ENCODE measurements at places on chromosomes 6 and 20. TPM values are rescaled to one million over a fixed set of nuclear protein-coding genes. Genes with fewer than 3 reads are reported as not detected.

The TCF15 gene
- not detected for total RNA-seq

DNA sequence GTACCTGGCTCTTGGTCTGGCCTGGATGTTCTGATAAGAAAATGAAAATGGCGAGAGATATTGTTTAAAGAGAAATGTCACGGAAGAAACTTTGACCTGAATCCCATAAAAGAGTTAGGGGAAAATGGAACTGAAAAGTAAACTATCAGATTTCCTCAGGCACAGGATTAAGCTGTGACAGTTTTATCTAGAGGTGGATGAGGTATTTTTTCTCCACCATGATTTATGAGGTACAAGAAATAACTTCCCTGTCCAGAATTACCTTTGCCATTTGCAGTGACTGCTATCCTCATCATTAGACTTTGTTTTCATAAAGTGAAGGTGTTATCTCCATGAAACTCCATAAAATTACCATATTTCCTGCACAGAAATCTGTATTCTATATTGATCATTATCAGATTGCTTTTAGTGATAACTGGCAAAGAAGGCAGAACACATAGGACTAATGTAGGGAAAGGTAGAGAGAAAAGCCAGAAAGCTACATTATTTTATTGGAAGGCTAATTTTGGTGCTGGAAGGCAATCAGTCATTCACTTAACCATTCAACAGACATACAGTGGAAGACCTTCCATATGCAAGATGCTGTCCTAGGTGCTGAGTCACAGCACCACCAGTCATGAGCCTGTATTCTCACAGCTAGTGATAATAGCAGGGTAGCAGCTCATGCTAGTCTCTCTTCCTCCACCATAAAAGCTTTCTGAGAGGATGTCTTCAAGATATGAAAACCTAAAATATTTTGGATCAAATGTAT lies 427.3 kb upstream of the CITED2 start:
- DNase-seq, result no peak

- DNase-seq, result peak; percentile 38
Observed at GRCh38 chr6:9540534-9541126, 874.2 kb downstream of the TFAP2A start.

The RSPO3 gene
- total RNA-seq, result not detected

DNA sequence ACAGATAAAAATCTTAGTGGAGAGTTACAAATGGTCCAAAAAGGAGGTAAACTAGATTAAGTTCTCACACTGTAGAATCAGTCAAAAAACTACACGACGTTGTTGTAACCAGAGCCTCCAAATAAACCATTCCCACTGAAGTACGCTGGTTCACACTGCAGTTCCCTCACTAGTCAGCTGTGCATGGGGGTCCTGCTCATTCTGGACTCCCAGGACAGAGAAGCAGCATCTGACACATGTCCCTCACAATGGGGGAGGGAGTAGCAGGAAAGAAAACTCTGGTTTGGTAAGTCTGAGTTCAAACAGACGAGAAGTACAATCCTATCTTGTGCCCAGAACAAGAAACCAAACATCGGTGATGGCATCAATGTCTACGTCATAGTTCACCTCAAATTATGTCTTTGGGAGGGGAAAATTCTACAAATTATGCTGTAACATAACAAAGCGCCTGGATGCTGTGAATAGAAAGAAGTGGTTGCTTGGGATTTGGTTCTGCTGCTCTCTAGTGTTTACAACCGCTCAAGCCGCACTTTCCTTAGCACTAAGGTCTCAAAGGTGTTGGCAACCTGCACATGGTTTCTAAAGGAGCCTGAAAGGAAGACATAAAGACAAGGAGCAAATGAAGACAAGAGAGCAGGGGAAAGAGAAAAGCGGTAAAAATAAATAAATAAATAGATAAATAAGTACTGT lies 208.0 kb downstream of the GMDS start:
- DNase-seq, result no peak

- no peak for DNase-seq
Observed at GRCh38 chr6:48134246-48134645, 23.2 kb upstream of the PTCHD4 start.

DNA sequence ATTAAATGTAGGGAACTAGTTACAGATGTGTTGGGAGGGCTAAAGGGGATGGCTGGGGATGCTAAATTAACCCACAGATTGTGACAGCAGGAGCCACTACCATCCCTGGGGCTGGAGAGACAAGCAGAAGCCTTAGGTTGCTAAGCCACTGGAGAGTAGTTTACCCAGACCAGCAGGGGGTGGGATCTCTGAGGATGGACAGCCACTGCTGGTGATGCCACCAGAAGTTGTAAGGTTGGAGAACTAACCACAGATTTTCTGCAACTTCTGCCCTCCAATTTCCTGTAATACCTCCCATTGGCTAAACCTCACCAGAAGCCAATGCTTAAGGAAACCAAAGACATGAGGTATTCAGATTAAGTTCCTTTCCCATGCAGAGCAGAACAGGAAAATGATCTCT lies 139.6 kb upstream of the NOX3 start:
- DNase-seq, result no peak

DNA sequence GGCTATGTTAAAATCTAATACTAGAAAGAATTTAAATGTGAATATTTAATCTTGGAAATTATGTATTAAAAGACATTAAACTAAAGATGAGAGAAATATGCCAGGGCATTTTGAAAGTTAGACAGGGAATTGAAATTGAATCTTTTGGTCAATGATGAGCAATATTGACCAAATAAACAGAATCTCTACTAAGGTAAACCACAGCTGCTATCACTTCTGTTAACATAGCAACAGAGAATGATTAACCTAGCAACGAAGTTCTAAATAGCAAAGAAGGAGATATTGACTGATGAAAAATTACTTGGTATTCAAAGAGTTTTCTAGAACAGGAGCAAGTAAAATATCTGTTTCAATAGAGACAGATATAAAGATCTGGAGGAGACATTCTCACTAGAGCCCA lies 45.2 kb upstream of the RSPO3 start:
- no peak for DNase-seq

DNA sequence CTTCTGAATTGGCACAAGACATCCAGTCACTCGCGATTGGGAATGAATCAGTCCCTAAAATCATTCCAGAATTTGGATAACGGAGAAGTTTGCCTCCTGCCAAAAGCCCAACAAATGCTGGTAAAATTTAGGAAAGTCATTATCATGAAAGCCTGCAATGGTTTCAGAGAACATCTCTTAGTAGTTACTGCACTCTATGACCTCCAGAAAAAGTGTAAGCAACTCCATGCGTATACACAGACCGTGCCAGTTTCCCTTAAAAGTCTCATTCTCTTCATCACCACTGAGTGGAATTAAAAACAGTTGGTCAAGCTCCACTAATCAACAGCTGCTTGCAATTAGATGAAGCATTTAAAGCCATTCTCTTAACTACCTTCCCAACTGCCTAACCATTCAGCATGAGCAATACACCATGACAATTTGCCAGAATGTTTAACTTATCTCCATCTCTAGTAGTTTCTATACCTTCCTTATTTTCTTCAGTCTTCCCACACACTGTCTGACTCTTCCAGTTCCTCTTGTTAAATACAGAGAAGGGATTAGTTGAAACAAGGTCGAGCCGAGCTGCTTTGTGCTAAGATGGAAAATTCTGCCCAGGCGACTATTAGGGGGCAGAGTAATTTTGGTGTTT lies 183.6 kb upstream of the PRDM1 start:
- DNase-seq, result no peak

DNA sequence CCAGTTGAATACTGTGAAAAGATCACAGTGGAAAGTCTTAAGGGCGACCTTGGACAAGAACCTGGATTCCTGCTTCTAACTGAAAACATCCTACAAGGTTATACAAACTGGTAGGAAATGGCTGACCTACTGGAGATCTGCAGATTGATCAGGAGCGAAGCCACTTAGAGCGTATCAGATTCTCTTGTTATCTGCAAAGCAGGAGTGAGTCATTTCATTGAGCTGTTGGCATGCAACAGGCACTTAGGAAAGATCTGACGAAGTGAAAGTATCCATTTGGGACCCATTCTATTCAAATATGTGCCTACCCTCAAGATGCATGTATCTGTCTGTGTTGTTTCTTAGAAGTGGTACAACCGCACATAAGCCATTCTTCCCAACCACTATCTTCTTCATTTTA lies 131.2 kb upstream of the RIN2 start:
- DNase-seq, result no peak

- no peak for DNase-seq
Observed at GRCh38 chr20:10793766-10794165, 120.0 kb upstream of the JAG1 start.

- DNase-seq, result no peak
Observed at GRCh38 chr20:53847837-53848170, 222.6 kb downstream of the BCAS1 start.

DNA sequence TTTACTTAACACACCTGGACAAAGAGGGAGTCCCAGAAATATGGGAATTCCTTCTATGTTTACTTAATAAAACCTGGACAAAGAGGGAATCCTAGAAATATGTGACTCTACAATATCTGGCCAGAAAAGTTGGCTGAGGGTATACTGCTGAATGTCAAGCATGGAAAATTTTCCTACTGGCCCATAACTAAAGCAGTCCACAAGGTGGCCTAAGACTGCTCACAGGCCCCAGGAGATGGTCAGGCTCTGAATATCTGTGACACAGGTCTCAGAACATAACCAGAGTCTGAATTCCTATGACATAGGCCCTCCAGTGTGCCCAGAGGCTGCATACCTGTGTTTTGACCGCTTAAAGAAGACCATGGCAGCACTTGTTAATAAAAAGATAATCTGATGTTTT lies 578.2 kb upstream of the NRSN1 start:
- no peak for DNase-seq

DNA sequence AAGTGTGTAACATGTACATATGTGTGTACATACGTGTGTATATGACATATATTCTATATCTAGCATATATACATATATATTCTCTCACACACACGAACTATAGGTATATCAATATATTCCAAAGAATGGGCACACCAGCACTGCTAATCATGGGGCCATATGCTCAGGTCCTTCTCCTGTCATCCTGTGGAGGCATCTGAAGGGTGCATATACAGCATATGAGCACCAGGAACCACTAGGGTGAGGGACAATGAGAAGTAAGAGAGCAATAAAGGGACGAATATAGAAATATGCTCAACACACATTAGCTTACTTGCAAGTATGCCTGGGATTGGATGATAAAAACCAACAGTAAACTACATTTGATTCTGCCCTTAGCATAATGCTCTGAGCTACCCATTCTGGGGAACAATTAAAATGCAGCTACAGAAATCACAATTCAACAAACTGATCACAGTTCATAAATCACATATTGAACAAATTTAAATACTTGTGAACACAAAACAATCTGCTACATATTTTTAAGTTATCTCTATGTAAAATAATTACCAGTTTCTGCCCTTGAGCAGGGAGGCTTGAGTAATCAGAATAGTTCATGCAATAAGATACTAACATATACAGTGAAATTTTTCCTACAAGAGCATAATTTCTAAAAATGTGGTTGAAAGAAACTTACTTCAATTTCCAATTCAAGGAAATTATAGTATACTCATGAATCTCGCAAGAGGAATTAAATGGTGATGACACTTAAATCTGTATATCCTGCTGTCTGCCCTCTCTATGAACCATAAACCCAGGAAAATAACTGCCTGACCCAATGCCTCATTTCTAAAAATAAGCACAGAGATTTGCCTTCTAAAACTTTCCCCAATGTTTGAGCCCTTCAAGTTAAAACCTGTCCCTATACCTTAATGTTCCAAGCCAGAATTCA lies 272.2 kb upstream of the THEMIS start:
- no peak for DNase-seq

DNA sequence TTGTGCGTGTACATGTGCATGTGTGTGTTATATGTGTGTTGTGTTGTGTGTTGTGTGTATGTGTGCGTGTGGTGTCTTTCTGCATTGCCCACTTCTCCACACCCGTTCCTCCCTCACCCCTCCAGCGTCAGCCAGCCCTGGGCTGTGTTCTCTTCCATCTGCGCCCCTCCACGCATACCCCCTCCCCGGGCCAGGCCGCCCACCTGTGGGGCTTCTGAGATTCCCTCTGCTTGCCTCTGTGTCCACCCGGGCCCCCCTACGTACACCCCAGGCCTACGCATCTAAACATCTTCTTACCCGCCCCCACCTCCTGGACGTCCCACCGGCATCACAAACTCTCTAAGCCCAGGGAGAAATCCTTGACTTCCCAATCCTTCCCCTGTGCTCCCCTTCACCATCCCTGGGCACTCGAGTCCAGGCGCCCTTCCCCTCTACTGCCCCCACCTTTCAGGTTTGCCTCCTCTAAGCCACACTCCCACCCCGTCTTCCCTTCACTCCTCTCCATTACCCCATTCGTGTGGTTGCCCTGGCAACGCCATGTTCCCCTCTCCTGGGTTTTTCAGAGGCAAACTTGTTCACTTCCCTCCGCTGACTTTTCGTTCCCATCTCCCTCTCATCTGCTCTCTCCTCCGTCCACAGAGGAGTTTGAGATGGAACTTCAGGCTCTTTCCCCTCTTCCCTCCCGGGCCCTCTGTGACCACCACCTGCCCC lies 81.7 kb upstream of the NNAT start:
- DNase-seq, result no peak

GRCh38 chr20:4335722-4336121 lies 320.4 kb upstream of the RNF24 start:
- no peak for DNase-seq

The LINC00237 gene
- total RNA-seq, result not detected

GRCh38 chr6:157996201-157996712 lies 14.6 kb downstream of the SYNJ2 start:
- no peak for DNase-seq

The ESF1 gene
- 14.8 TPM for total RNA-seq

GRCh38 chr6:125301435-125302391 lies at the start of gene HDDC2:
Gene HDDC2 (minus strand): TSS chr6:125301967. CDS start chr6:125301932, 35 bp downstream.
- DNase-seq, result peak; percentile 67

- no peak for DNase-seq
Observed at GRCh38 chr6:45502456-45502855, 124.7 kb upstream of the SUPT3H start.

- no peak for DNase-seq
Observed at GRCh38 chr6:20574355-20574754, 40.1 kb downstream of the CDKAL1 start.

- no peak for DNase-seq
Observed at GRCh38 chr20:44200983-44201382, 9.6 kb downstream of the OSER1 start.

The MATN4 gene
- 0.33 TPM for total RNA-seq

- DNase-seq, result no peak
Observed at GRCh38 chr6:1111361-1111760, 200.5 kb upstream of the FOXQ1 start.

DNA sequence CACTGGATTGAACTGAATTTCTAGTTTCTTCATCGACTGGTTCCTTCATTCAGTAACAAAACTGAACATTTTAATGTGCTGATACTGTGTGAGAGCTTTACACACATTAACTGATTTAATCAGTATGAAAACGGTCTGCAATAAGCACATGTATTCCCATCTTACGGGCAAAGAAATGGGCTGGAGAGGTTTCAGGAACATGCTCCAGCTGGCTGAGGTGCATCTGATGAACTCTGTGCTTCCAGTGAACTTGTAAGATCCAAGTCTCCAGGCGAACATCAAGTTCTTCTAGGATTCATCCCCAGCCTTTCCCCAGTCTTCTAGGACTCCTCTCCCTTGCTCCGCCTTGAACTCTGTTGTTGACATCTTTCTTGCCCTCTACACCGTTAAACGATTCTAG lies 220.7 kb upstream of the AGPAT4 start:
- DNase-seq, result no peak

The MYBL2 gene
- 152 TPM for total RNA-seq
